ENCODE measurements at places on chromosomes 16 and 17.

DNA sequence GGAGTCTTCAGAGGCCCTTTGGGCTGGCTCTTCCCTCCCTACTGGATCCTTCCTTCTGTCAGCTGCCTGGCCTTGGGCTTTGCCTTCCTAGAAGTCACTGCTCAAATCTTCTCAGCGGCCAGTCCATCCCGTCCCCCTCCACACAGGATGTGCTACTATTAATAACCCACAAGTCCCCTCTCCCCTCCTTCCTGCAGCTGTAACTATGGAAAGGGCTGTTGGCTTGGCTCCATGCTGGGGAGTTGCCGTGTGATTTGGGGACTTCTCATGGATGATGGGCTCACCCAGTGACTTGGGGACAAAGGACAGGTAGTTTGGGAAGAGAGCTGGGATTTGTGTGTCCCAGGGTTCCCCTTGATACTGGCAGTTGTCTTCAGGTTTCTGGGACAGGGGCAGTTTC is 19.4 kb downstream of the TMEM94 start:
- DNase-seq, result no peak

- DNase-seq, result no peak
Observed at GRCh38 chr17:78240839-78241238, 9.4 kb downstream of the TMEM235 start.

DNA sequence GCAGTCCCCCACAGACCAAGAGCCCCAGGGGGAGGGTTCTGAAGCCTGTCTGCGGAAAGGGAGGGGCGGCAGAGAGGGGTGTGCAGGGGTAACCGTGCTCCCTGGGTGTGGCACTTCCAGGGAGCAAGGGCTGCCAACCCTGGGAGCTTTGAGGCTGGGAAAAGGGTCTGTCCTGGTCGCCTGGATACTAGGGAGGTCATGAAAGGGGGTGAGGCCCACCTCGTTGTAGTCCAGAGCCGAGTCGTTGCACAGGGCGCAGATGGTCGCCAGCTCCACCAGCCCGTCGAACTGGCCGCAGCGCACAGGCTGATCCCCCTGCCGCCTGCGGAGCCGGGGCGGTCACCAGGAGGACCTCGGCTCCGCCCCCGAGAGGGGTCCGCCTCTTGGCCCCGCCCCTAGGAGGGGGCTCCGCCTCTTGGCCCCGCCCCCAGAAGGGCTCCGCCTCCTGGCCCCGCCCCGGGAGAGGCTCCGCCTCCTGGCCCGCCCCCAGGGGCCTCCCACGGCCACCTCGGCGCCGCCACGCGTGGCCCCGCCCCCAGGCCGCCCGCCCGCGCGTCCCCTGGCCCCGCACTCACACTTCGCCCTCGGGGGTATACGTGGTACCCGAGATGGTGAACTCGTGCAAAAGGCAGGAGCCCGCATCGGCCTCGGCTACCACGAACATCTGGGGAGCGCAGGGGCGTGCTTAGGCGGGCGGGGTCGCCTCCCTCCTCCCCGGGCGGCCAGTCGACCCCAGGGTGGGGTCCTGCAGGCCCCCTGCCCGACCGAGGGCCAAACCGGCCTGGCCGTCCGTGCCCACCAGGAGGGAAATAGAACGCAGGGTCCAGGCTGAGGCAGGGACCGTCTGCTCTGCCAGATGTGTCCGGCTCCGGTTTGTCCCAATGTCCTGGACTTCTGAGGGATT is 19.5 kb downstream of the ATP2A3 start:
- peak; percentile 66 for DNase-seq

GRCh38 chr17:29066606-29067005 is 23.7 kb downstream of the PIPOX start:
- DNase-seq, result no peak

- DNase-seq, result no peak
Observed at GRCh38 chr16:60142619-60143347, 1408.7 kb upstream of the GOT2 start.

DNA sequence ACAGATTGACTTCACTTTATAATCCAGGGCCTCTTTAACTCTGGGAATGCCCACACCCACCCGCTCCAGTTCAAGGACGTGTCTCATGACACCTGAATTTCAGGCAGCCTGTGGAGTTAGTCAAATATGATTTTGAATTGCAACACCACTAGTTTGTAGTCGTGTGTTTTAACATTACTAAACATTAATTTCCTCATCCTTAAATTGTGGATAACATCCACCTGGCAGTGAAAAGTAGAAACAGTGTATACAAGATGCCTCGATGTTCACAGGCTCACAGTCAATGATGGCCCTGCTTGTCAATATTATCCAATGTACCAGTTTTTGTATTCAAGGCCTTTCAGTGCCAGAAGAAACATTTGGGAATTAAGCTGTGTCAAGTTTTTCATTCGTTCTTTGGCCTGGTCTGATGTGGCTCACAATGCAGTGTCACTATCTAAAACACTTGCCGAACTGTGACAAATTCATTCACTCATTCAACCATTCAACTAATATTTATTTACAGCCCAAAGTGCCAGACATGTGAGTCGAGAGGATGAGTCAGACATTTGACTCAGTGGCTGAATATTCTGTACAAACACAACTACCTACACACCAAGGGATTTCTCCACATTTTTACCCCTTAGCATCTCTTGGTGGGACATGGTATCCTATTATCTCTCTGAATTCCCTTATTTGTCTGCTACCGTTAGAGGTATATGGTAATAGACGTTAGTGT is 1.4 kb downstream of the MEIOB start:
- DNase-seq, result no peak

- DNase-seq, result no peak
Observed at GRCh38 chr16:11955713-11956123, 9.3 kb upstream of the TNFRSF17 start.

DNA sequence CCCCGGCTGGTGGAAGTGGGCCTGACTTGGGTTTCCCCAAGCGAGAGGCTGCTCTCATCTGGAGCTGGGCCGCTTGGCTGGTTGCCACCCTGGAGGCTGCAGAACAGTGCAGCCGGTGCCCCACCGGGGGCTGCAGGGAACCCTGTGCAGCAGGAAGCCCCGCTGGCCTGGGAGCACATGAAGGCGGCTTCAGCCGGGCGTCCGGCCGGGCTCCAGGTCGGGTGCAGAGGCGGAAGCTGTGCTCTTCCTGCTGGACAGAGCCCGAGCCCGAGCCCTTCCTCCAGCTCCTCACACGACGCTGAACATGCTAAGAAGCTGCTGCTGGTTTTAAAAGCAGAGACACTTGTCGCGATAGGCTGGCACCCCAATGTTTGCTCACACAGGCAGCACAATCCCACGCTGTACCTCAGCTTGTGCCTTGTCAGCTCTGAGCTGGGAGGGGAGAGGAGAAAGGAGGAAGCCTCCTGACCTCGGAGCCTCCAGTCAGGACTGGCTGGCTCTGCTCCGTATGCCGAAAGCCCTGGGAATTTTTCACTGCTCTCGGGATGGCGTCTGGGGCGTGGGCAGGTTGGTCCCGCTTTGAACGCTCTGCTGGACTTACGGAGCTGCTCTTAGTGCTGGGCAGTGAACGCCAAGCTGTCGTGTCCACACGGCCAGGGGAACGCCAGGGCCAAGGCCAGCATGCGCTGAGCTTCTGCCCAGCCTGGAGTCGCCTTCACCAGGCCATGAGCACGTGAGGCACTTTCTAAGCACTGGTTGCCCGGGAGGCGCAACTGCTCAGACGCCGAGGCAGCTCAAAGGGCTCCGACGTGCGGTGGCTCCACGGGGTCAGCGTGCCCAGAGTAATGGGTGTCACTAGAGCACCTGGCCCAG is 8.8 kb downstream of the CDK5R1 start:
- DNase-seq, result no peak

GRCh38 chr16:27945233-27945973 is 118.1 kb downstream of the GSG1L start:
- no peak for DNase-seq

DNA sequence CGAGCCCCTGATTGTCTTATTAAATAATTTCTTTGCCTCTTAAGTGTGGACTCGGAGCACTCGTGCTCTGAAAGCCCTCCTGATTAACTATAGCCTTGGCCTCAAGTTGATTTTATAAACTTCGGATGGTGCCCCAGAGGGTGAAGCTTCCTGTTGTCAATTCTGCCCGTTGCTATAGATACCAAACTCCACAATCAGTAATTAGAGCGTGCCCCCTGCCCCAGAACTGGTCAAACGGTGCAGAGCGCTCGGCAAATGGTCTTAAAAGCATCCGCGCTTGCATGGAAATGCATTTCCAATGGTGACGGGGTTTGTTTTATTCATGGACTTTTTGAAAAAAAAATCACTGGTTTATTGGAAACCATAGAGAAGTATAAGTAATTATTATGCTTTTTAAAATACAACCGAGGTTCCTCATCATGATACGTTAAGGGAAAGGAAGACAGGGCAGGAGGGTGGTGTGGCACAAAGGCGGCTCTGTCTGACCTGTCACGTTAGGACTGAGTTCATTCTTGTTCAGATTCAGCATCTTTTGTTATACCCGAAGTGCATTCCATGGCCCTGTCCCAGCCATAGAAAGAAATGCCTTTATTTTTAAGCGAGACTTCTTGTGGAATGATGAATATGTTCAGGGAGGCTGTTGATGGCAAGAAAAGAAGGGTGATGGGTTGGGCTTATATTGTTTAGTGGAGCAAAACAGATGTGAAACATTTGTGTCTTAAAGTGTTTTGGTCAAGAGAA is 476.4 kb downstream of the MAF start:
- no peak for DNase-seq

DNA sequence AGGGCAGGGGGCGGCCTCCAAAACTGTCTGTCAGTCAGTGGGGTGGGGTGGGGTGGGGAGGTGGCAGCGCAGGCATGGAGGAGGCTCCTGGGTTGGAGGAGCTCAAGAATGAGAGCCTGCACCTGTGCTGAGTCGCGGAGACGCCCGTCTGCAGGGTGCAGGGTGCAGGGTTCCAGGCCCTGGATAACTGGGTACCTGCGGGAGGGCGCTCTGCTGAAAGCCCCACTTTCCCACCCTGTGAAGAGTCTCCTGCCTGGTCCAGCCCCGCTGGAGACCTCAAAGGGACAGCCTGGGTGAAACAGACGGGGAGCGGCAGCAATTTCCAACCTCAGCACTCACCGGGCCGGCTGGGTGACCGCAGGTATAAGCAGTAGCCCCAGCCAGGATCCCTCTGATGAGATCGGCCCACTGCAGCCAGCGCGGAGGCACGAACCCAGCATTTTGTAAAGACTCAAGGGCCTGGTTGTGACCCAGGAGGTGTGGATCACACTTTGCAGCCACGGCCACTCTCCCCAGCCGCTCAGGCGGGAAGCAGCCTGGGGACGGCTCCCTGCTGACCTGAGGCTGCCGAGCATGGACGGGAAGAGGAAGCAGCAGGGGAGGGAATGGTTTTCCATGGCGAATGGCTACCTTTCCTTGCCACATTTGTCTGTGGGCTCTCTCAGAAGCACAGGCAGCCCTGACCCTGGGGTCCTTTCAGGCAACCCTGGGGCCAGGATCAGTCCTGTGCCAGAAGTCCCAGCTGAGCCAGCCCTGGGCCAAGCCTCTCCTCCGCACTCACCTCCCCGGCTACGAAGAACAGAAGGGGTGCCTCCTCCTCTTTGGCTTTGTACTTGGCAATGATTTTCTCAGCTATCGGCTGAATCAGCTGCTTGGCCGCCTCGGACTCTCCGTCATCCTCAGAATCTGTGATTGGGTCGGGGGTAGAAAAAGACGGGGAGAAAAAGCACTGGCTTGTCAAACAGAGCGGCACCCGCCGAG is 21.0 kb downstream of the MRM3 start:
- no peak for DNase-seq

GRCh38 chr17:66652840-66653507 is 181.9 kb upstream of the CACNG5 start:
- DNase-seq, result no peak

DNA sequence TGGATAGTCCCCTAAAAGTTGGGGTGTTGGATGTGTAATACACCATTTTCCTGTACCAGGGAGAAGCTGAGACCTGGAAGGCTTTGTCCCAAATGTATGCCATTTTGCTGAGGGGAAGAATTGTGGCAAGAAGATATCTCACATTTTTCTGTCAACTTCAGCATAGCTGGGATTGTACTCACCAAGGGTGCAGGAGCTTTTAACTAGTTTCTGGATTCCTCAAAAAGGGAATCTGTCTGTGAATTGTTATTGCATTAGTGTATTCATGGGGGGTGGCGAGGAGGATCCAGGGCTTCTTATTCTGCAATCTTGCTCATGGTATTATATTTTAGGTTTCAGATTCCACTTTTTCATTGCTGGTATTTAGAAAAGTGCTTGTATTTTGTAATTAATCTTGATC is 208.2 kb upstream of the MYOCD start:
- DNase-seq, result no peak
